ENCODE measurements at places on chromosomes 13 and 19.
A peak's percentile ranks its signal among the peaks of the same experiment; 100 is the strongest.

GRCh38 chr19:29887442-29887855 lies 54.6 kb upstream of the URI1 start:
- no peak for DNase-seq

- DNase-seq, result no peak
Measured at GRCh38 chr13:94090773-94091480, 388.6 kb downstream of the DCT start.

GRCh38 chr13:72145383-72145782 lies 278.4 kb upstream of the DACH1 start:
- no peak for DNase-seq

DNA sequence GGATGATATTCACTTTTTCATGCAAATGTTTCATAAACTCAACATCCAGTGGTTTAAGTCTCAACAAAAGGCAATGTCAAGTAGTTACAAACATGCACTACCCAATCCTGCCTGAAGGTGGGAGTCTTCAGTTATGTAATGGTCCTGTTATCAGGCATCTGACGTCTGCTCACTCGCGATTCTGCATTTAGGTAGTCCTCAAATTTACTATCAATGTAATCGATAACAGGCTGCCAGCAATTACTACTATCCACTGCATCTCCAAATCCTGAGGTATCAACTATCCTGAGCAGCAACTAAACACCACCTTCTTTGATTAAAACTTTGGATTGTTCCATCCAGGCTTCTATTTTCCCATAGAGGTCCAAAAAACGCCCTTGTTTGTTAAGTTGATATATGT lies 51.2 kb downstream of the NLRP12 start:
- peak; percentile 6 for DNase-seq

DNA sequence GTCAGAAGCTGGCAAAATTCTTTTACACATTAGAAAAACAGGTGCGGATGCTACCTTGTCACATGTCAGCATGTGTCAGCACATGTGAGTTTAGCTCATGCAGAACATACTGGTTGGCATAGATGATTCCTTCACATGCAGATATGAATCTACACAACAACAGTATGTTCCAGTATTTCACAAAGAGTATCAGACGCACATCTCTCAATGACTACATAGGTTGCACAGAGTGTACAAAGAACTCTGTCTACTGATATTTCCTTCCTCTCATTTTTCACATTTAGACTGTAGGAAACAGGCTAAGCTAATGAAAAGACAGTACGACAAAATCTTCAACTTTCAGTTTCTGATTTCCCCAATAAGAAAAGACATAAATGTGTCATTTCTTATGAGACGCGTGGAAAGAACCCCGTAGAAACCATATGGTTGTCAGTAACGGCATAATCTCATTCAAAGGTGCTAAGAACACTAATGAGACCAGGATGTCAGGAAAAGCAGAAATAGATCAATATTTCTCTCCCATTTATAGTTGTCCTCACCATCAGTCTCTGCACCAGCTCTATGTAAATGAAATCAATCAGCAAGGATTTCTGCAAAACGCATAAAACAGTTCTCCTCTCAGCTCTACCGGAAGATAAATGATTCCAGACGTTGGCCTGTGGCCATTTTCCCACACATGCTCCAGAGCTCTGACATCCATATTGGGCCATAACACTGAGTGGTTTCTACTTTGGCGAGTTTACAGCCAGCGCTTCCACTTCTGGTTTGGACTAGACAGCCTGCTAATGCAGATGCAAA lies 81.2 kb downstream of the STARD13 start:
- DNase-seq, result peak; percentile 82

- no peak for DNase-seq
Measured at GRCh38 chr19:262125-262524, 29.1 kb downstream of the PLPP2 start.

GRCh38 chr13:73519396-73520116 lies 460.8 kb downstream of the KLF5 start:
- DNase-seq, result no peak

- no peak for DNase-seq
Measured at GRCh38 chr13:57624565-57625435, 6.7 kb upstream of the PCDH17 start.

GRCh38 chr13:41917641-41918040 lies 43.3 kb downstream of the VWA8 start:
- DNase-seq, result peak; percentile 18

- no peak for DNase-seq
Measured at GRCh38 chr13:113207890-113208420, 514 bp downstream of the PCID2 start.

DNA sequence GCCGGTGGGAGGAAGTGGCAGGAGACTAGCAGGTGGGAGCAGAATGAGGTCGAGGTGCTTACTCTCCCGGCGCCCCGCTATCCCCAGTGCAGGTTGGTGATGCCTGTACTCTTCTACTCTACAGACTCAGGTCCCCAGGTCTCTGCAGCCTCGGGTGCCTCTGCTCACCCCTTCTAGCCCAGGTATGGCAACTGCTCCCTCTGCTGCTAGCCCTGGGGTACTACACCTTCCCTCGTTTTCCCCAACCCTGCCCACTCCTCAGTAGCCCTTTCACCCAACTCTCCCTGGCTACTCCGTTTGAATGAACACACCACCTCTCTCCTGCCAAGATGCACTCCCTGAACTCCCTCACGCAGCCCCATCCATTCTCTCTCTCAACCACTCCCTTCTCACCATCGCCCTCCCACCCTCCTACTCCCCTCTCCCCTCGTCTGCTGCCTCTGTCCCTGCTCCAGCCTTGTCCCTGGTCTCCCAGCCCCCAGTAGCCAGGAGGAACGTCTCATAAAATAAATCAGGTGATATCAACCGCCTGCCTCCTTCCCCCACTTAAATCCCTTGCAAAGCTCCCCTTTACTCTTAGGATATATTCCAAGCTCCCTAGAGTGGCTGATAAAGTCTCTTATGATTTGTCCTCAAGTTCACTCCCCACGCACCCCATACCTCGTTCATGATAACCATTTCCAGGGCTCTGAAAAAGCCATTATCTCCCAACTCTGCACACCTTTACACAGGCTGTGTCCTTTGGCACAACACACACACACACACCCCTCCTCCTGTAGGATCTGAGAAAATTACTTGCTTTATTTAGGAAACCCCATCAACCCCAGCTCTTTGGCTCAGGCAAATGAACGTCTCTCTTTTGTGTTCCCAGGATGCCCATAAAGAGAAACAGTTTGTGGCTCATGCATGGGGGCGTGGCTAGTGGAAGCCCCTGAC lies 8.2 kb upstream of the MEIS3 start:
- DNase-seq, result no peak

GRCh38 chr19:41265395-41266153 lies 1.4 kb downstream of the HNRNPUL1 start:
- DNase-seq, result no peak

- DNase-seq, result no peak
Measured at GRCh38 chr13:46609052-46609451, 56.1 kb downstream of the LRCH1 start.

DNA sequence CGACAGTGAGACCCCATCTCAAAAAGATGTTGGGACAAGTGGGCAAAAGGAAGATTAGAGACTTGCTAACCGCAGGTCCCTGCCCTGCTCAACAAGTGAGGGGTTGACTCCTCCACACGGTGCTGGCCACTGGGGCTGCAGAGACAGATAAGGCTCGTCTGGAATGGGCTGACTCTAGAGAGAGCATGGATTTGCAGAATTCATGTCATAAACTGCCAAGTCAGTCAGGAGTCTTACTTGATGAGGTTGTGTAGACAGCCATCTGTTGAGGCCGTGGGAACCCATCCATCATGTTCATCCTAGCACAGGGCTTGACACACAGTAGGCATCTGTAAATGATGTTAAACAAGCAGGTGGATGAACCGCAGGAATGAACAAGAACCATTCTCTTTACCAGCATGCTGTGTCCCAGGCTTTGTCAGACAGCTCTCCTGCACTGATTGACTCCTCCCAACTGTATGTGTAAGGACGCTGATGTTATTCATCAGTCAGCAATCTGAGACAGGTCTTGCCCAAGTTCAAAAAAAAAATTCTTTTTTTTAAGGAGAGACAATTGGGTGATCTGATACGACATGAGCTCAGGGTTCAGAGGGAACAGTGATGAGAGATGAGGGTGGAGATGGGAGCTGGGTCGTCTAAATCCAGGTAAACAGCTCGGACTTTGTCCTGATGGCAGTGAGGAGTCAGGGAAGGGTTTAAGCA lies 8.8 kb downstream of the PAF1 start:
- DNase-seq, result no peak

- no peak for DNase-seq
Measured at GRCh38 chr13:67069117-67069767, 160.9 kb downstream of the PCDH9 start.

DNA sequence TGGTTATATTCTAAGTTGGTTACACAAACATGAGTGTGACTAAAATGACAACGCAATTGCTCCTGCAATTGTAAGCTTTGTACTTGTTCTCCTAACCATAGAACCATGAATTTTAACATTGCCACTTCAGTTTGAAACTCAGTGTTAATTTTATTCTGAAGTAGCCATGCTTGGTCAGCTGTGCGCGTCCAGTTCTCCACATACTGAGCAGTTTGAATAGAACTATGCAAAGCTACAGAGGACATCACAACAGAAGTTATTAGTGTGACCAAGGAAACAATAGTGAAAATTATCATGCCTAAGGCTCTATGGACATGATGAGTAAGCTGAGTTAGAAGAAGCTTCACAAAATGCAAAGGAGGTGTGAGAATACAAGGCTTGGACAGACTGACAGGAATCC lies 19.6 kb upstream of the ZNF100 start:
- DNase-seq, result no peak

- DNase-seq, result no peak
Measured at GRCh38 chr19:28519218-28519779, 693.7 kb downstream of the UQCRFS1 start.

DNA sequence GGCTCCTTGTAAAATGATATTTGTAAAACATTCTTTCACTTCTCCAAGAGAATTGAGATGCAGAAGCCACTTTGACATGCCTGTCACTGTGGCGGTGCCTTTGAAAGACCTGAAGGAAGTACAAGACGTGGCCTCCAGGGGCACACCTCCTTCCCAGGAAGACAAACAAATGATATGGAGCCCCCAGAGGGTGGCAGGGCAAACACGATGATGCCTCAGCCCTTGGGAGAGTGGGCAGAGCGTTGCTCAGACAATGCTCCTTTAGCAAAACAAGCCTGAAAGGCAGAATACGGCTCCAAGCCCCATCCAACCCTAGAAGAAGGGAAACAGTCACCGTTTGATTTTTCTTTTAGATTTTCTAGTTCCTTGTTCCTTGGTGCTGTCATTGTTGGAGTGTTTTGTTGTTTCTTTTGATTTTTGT lies 9.2 kb upstream of the ATP12A start:
- no peak for DNase-seq

GRCh38 chr13:36294096-36294495 lies 3.5 kb downstream of the CCDC169 start:
- no peak for DNase-seq

- no peak for DNase-seq
Measured at GRCh38 chr13:27569405-27569804, 50.9 kb downstream of the LNX2 start.

DNA sequence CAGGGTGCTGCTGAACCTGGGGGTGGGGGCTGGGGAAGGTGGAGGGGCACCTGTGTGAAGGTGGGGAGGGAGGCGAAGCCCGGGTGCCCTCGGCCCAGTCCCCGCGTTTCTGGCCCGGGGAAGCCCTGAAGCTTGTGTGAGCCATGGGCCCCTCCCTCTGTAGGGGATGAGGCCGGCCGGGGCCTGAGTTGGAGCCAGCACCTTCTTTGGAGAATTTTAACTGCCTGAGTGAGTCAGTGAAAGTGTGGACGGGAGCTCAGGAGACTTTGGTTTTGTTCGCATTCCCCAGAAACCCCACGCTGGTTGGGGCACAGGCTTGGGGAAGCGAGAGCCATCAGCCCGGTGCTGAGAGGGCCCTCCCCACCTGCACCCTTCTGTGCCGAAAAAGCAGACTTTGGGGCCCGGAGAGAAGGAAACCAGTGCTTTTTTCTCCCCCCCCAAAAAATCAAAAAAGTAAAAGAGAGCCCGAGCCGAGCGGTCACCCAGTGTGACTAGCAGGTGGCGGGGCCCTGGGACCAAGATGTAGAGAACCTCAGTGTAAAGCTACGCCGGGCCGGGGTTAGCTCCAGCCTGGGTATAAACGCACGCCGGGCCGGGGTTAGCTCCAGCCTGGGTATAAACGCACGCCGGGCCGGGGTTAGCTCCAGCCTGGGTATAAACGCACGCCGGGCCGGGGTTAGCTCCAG lies 45.1 kb downstream of the TMEM255B start:
- no peak for DNase-seq

GRCh38 chr13:67087527-67087926 lies 142.6 kb downstream of the PCDH9 start:
- no peak for DNase-seq

DNA sequence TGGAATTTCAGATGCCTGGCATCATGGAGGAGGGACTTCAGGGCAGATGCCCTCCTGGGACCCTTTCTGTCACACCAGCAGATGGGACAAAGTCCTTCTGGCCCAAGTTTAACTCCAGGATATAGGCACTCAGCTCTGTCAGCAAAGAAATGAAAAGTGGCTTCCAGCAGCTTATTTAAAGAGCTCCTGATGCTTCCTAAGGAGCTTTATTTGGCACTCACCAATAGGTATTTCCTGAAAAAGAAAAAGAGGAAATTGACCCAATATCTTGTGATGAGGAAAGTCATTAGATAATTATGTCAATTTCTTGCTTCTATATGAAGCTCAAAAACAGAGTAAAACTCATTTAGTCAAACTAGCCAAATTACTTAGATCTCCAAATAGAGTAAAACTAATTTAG lies 224.6 kb downstream of the RAP2A start:
- no peak for DNase-seq

DNA sequence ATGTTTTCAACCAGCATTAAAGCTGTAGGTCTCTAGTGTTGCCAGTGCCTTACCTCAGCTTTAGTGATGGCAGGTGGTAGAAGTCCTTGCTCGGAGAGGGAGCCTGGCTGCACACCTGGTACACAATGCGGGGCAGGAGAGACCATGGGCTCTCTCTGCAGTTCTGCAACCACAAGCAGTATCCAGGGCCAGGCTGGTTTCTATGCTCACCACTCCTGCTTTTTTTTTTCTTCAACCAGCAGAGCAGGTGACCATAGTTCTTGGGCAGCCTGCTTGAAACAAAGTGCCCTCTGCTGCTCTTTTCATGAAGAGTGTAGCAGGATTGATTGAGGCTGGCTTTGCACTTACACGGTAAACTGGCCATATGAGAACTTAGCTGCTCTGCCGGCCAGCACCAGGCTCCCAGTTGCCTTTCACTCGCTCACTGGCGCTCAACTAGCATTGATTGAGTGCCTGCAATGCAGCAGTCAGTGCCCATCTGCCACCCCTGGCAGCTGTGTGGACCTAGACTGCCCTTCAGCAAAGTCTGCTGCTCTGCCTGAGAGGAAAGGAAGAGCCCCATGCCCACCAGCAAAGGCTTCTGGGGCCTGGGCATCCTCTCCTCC lies 4.4 kb upstream of the CHAMP1 start:
- DNase-seq, result no peak

DNA sequence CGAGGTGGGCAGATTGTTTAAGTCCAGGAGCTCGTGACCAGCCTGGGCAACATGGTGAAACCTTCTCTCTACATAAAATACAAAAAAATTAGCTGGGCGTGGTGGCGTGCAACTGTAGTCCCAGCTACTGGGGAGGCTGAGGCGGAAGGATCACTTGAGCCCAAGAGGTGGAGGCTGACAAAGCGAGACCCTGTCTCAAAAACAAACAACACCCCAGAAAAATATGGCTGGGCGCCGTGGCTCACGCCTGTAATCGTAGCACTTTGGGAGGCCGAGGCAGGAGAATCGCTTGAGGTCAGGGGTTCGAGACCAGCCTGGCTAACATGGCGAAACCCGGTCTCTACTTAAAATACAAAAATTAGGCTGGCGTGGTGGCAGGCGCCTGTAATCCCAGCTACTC lies 3.4 kb upstream of the HNRNPL start:
- no peak for DNase-seq

Data from BJ (cell line).